Activated CD8-positive, alpha-beta memory T cell treated with anti-CD3 and anti-CD28 coated beads, Interleukin-2, amount 50 U/mL, for 4 hours (primary cell): ENCODE measurements at places on chromosomes 5 and 9.
A peak's percentile ranks its signal among the peaks of the same experiment; 100 is the strongest.

DNA sequence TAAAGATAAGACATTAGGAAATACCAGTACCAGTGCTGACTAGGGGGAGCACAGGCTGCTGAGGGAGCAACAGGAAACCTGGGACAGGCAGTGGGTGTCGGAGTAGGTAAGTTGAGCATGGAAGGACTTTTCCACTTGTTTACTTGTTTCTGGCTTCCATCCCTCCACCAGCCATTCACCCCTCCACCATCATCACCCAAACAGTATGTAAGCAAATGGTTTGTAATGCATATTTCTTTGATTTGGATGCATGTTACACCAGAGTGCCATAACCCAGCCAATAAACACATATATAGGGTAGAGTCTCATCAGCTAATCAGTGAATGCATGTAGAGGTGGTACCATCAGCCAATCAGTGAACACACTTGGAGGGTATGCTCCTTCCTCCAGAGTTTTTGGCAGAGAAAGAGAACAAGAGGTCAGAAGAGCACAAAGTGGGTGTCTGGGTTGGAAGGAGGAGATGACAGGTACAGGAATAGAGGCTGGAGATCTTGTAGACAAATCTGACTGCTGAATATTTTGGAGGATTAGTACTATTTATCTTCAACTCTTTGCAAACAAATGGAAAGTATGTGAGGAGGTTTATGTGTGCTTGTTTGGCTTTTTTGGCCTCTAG is 37.7 kb upstream of the PDE8B start:
- DNase-seq: no peak

DNA sequence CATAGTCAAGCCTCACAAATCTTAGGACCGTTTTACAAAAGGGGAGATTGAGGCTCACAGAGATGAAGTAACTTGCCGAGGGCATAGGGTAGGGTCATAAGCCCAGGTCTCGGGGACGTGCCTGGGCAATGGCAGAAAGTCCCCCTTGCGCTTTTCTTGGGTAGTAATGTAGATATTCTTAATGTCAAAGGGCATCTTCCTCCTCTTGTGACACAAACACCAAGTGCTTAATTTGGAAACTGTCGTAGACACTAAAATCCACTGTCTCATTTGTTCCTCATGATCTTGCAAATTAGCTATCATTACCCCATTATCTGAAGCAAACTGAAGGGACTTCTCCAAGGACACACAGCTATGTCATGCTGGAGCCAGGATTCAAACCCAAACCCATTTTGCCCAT is 180.8 kb downstream of the GAS1 start:
- DNase-seq: no peak

GRCh38 chr5:174623433-174624019 is 100.9 kb upstream of the MSX2 start:
- no peak for DNase-seq

DNA sequence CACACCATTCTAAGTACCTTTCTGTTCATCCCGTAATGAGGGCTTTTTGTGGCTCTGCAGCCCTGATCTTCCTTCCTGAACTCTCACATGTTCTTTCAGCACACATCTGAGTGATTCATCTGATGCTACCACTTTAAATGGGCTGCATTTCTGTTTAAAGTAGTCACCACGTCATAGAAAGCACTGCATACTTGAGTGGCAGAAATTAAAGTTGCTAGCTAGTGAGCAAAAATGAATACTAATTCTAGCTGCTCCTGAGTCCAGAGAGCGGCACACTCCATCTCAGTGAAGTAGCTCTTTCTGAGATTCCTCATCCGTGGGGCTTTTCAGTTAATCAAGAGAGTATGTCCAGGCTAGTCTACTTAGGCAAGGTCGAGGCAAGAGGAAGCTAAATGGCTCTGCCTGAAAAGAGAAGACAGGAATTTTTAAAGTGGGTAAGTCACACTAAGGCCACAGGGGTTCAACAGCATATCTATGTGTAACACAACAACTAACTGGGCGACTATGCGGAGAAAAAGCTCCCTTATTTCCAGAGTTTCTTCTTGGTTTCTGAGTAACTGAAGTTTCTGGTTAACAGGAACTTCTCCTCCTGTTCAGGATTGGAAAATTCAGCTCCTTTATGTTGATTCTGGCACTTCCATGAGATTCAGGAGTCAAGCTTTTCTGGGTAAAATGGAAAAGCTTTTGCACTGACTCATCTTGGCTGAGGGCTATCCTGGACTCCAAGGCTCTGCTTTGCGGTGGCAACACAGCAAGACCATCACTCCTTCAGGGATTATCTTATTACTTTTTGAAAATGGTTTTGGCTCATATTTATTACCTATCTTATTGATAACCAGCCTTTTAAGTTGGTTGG is 109.5 kb downstream of the TAF11L14 start:
- DNase-seq: no peak

DNA sequence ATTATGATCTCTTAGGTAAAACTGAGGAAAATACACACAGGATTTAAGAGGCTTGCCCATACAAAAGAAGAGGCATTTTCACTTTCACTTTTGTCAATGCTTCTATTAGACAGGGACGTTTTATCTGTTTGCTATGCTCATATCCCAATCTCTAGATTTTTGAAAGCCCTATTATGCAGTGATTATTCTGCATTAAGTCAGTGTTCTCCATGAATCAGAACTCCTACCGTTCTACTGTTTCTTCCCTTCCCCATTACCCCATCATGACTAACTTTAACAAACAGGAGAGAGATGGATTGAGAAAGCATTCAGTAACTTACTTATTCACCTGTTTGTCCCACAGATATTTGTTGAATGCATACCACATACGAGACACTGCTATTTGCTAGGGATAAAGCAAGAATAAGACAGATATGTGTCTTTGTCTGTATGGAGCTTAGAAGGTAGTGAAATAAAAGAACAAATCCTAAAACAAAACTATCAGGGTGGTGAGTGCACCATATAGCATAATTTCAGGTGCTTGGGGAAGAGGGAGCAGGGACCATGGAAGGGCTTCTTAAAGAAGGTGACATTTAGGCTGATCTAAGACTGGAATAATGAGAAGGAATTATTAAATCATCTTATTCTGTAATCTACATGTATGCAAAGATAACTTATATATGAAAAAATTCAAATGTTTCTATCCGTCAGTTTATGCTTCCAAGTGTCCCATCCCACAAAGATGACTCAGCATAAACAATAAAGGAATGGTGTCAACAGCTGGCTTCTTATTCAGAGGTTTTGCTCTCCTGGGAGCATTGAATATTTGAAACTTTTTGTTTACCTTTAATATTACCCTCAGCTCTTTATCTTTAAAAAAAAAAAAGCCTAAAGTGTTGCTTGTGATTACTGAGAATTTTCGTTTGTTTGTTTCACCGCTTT is 328.1 kb downstream of the HINT1 start:
- DNase-seq: no peak

DNA sequence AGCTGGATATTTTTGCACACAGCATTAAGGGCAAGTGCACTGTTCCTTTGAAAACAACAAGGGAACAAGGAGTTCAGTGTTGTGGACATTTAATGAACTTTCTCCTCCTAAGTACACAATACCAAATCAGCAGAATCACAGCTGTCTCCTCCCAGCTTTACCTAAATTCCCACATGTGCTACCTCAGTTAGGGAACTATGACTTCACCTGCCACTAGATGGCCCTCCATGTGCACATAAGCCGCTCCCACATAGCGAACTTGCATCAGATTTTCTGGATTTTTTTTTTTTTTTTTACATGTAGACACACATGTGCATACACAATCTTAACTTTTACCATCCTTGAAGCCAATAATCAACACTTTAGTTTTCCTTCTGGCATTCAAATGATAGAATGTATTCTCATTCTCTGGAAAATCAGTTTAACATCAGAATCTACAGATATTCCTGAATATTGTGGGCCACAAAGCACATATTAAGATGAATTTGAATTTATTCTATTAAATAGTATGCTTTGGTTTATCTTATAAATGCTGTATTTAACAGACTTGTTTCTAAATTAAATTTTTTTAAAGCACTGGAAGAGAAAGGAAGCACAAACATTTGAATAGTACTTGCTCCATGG is 123.6 kb downstream of the PALM2AKAP2 start:
- DNase-seq: peak; percentile 26

- DNase-seq: no peak
Measured at GRCh38 chr9:126703002-126703865, 89.5 kb downstream of the LMX1B start.

DNA sequence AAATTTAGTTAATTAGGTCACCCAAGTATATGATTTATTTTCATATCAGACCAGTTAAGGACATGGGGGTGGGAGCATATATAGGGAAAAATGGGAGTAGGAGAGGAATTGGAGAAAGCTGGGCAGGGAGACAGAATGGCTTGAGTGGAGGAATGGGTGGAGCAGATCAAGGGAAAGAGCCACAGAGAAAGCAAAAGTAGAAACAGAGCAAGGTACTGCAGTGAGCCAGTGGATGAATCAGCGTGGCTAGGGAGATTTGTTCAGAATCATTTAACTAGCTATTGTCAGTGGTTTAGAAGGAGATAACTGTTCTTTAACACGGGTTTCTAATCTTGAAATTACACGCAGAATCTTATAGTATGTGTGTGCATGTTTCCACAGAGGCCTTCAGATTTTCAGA is 37.4 kb downstream of the SNX24 start:
- no peak for DNase-seq

DNA sequence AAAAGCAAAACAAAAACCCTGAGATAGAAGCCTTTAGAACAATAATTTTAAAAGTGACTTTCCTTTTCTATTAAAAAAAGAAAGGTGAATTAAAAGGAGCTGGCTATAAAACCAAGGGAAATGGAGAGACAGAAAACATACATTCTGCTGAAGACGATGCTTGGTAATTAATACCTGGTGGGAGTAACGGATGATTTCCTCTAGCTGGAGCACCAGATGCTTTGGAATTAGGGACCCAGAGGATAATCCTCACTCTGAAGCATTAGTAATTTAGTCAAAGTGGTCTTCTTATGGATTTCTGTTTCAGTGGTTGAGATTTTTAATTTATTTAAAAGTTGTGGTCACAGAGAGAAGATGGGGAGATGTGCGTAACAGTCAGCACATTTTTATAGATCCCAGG is 982.5 kb downstream of the TLE4 start:
- no peak for DNase-seq

- no peak for DNase-seq
Measured at GRCh38 chr5:123441408-123441807, 18.2 kb upstream of the CEP120 start.

DNA sequence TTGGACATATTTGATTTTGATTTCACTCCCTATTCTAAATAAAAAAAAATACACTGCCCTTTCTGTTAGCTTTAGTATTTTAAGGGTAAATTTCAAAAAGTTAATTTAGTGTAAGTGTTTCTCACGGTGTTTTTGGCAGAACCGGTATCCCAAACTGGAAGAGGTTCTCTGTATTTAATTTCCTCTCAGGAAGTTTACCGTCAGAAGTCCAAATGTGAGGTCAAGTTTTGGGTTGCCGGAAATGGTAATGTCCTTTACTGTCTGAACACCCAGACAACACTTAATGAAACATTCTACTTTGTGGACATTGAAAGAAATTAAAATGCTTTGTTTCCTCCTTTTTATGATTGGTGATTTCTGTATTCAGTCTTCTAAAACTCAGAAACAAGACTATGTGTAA is 148.7 kb upstream of the CDKN2B start:
- no peak for DNase-seq

DNA sequence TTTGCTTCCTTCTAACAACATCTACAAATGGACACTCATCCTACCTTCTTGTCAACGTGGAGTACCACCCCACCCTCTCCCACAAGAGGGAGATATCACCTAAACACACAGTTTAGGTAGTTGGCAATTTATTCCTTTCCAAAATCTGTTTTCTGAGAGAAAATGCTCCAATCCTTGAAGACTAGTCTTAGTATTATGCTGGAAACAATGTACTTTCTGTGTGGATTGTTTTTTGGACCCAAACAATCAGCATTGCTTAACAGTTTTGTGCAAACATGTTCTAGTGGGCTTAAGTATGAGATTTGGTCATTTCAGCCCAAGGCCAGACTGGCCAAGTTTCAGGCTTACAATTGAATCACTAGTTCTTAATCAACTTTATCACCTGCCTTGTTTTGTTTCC is 359.1 kb downstream of the ARHGEF28 start:
- DNase-seq: no peak

DNA sequence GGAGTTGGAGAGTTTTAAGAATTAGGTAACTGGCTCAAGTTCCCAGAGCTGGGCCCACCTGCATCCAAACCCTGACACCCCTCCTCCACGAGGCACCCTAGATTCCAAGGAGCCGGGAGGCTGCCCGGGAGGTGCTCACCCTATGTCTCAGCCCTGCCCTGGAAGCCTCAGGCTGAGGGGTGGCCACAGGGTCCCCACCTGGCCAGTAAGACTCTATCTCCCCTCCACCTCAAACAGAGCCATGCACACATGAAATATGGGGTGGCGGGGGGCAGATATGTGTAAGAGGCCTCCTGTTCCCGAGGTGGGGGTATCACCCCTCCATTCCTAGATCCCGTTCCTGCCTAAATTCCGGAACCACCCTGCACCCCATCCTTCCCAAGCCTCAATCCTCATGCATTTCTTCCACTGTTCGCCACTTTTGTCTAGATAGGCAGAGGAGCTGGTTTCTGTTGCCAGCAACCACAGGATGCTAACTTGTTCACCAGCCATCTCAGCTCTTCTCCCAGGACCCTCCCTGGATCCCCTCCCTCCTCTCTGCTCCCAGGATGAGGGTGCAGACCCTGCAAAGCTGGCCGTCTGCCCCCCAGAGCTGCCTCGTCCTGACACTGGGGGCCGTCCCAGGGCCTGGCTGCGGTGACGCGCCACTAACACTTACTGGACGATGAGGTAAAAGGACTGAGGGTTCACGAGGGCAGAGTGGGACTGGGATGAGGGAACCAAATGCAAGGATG is 44.1 kb downstream of the COL23A1 start:
- no peak for DNase-seq

- DNase-seq: no peak
Measured at GRCh38 chr5:144352330-144352729, 181.7 kb downstream of the KCTD16 start.

- no peak for DNase-seq
Measured at GRCh38 chr9:88776717-88777497, 214.4 kb upstream of the S1PR3 start.
